Dermis microvascular lymphatic vessel endothelial cell (primary cell): ENCODE measurements at places on chromosomes 4 and X. TPM values are rescaled to one million over a fixed set of nuclear protein-coding genes. Genes with fewer than 3 reads are reported as not detected.

UVSSA gene
- total RNA-seq, result 3.1 and 3.7 TPM in 2 replicates

PHOX2B gene
- not detected in 2 replicates for total RNA-seq

ATP11C gene
- total RNA-seq, result 66.6 and 78.1 TPM in 2 replicates

SULT1E1 gene
- 0.89 and 2.3 TPM in 2 replicates for total RNA-seq

CENPI gene
- 7.1 and 18.0 TPM in 2 replicates for total RNA-seq

GRCh38 chr4:165222651-165222994, 15.3 kb downstream of the KLHL2 start:
- peak; percentile 63 for DNase-seq

GRCh38 chrX:12443534-12444098, 305.3 kb downstream of the FRMPD4 start:
- DNase-seq, result no peak

GRCh38 chr4:1408418-1408817, 2.2 kb upstream of the NKX1-1 start:
- no peak for DNase-seq

GRCh38 chr4:6988016-6988715, 55.0 kb upstream of the TADA2B start:
- no peak for DNase-seq
